ENCODE measurements at places on chromosomes 1 and 21.

DNA sequence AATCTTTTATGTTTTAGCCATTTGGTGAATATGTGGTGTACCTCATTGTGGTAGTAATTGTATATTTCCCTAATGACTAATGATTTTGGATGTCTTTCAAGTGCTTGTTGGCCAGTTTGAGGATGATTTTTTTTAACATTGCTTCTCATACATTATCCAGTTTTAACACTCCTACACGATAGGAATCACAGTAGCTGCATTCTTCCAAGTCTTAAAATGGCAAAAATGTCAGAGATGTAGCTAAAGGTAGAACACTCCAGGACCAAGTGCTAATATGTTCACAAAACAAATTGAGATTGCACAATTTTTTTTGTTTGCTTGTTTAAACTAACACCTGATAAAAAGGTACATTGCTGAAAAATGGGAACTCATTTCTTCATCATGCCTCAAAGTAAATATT, 11.7 kb downstream of the USP25 start:
- peak; percentile 40 for DNase-seq

GRCh38 chr1:214009423-214010196, 21.8 kb downstream of the PROX1 start:
- no peak for DNase-seq

GRCh38 chr1:92709738-92710137, 75.2 kb downstream of the EVI5 start:
- peak; percentile 56 for DNase-seq

DNA sequence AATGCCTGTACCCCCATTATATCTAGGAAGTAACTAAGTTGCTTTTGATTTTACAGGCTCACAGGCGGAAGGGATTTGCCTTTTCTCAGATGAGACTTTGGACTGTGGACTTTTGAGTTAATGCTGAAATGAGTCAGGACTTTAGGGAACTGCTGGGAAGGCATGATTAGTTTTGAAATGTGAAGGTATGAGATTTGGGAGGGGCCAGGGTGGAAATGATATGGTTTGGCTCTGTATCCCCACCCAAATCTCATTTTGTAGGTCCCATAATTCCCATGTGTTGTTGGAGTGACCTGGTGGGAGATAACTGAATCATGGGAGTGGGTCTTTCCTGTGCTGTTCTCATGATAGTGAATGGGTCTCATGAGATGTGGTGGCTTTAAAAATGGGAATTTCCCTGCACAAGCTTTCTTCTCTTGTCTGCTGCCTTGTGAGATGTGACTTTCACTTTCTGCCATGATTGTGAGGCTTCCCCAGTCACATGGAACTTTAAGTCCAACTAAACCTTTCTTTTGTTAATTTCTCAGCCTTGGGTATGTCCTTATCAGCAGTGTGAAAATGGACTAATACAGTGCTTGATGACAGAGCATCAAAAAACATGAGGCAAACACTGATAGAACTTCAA, 1119.5 kb downstream of the PLA2G4A start:
- DNase-seq, result no peak

- DNase-seq, result no peak
Measured at GRCh38 chr1:44790968-44791801, 3.2 kb upstream of the BEST4 start.
